ENCODE measurements at places on chromosomes 16 and 17.

- DNase-seq: no peak
These were observed 143.4 kb downstream of the VPS53 start for GRCh38 chr17:571224-571623.

DNA sequence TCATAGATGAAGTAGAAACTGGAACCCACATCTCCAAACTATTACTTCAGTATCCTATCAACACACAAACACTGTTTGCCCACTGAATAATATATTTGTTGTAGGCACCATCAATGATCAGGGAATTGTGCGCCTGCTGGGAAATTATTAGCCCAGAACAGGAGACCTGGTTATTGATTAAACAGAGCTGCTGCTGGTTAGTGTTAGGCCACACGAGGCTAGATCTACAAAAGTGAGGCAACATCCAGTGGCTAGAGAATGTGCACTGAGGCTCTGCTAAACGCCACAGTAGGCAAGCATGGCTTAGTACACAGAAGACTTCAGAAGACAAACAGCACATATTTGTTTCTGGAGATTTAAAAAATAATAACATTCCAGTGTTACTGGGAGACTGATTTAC, 11.0 kb downstream of the ABHD15 start:
- no peak for DNase-seq

- no peak for DNase-seq
These were observed 19.5 kb downstream of the C16orf90 start for GRCh38 chr16:3475604-3476375.

GRCh38 chr17:41631025-41631897, 6.9 kb upstream of the KRT17 start:
- DNase-seq: no peak

DNA sequence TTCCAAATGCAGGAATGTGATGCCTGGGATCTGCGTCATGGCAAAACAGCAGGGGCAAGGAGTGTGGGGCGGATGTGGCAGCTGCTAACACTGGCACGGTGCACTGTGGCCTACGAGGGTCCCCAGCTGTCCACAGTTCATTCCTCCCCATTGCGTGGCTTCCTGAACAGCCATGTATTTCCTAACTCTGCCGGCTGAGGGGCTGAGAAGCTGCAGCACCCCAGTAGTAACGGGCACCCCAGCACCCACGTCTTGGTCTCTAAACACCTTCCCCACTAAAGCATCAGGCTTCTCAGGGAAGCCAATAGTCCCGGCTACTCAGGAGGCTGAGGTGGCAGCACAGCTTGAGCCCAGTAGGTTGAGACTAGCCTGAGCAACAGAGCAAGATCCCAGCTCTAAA, 47.6 kb downstream of the LMF1 start:
- no peak for DNase-seq

DNA sequence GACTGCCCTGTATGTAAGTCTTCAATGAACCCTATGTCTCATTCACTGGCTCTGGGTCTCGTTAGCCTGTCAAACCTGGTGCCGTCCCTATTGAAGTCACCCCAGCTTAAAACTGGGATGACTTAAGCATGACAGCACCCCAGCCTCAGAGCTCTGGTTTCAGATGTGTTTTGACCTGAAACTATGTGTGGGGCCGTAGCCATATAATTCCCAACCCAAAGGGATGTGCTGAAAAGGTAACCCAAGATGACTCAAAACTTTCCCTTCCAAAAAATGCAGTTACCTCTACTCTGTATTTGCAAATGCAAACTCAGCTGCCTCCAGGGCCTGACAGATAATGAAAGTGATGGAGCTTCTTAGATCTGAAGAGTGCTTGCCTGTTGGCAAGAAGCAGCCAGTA, 478.3 kb upstream of the ERCC4 start:
- no peak for DNase-seq

DNA sequence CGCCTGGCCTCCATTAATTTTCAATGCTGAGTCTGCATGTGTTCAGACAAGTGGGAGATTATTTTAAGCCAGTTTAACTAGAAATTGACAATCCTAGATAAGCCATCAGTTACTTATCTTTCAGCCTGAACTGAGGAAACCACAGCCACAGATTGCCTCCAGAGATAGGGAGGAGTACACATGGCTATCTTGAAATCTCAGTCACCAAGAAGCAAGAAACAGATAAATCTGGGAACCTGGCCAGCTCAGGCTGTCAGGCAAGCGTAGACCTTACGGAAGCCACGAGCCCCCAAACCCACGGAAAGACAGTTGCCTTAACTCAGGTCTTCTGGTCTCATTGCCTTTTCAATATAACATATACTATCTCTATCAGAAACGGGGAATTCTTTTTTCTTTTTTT, 2.0 kb upstream of the GLG1 start:
- no peak for DNase-seq

DNA sequence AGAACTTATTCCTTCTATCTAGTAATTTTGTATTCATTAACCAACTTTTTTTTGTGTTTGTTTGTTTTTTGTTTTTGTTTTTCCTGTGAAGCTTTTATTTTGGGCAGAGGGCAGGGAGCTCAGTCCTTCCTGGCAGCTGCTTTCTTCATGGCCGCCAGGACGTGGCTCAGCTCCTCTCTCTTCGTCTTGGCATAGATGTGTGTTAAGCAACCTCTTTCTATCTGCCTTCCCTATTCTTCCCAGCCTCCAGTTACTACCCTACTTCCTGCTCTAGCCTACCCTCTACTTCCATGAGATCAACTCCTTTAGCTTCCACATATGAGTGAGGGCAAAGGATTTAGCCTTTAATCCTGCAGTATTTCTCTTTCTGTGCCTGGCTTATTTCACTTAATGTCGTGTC, 8.2 kb upstream of the BRD7 start:
- DNase-seq: no peak

GRCh38 chr16:50354082-50354481, 14.7 kb downstream of the BRD7 start:
- DNase-seq: no peak

GRCh38 chr17:36856903-36857381, 80.3 kb upstream of the LHX1 start:
- peak; percentile 31 for DNase-seq

- DNase-seq: peak; percentile 40
These were observed at the start of gene MED13 for GRCh38 chr17:62064791-62065563. TSS of gene MED13 (minus strand) at chr17:62065278. CDS start at chr17:62065205, 73 bp downstream.

DNA sequence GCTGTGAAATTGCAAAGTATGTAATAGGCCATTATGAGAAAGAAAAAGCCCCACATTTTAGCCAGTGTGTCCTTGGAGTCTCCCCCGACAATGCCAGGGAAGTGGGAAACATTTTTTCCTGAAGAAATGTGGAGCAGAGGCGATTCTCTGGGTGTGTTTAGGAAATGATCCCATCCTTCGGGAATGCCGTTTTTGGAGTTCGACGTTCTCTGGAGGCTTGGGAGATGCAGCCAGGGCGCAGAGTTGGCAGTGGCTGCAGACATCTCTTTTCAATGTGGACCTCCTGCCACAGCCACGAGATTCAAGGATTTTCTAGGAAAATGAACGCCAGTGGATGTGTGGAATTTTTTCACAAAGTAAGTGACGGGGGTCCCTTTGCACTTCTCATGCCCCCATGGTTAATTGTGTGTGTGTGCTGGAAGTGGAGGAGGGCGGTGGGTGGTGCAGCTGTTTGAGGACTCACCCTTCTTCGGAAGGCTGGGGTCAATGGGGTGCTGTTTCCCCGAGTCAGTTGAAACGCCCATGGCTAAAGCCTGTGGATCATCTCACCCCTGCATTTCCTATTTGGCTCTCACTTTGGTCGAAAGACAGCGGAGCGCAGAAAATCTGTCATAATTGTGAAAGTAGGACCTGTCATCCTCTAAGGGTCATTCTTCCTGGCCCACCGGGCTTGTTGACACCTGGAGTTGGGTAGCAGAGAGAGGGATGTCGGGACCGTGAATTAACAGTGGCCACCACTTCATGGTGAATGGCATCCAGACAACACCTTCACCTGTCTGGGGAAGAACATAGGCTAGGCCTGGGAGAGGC, 73.2 kb downstream of the CMIP start:
- DNase-seq: peak; percentile 57

- peak; percentile 77 for DNase-seq
These were observed 12.5 kb downstream of the SAMD14 start for GRCh38 chr17:50117202-50118051.

DNA sequence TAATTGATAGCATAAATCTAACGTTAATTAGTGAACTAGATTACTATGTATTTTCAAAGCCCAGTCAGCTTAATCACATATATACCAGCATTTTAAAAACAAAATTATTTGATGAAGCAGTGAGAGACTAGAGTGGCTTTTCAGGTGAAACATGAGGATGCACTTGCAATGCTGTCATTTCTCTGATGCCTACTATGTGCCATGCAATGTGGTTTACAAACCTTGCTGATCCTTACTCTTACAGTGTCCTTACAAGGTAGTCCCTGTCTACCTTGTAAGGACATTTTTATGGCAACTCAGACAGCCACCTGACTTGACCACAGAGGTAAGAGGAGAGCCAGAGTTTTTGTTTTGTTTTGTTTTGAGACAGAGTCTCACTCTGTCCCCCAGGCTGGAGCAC, 42.7 kb downstream of the CYB5B start:
- no peak for DNase-seq

DNA sequence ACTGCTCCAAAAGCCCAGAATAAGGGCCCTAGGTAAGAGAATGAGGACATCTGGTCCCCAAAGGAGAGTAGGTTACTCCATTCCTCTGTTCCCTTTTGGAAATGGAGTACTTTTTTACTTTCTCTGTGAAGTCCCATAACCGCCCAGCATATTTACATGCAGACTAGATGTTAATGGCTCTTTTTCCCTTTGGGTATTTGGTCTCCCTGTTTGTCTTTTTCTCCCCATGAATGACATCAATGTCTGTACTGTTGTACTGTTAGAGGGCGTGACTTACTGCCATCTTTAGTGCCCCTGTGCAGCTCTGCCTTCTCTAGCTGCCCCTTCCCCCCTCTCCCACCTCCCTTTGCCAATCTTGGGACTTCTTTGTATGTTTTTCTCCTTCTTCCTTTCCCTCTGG, 19.0 kb downstream of the GPR179 start:
- DNase-seq: no peak

DNA sequence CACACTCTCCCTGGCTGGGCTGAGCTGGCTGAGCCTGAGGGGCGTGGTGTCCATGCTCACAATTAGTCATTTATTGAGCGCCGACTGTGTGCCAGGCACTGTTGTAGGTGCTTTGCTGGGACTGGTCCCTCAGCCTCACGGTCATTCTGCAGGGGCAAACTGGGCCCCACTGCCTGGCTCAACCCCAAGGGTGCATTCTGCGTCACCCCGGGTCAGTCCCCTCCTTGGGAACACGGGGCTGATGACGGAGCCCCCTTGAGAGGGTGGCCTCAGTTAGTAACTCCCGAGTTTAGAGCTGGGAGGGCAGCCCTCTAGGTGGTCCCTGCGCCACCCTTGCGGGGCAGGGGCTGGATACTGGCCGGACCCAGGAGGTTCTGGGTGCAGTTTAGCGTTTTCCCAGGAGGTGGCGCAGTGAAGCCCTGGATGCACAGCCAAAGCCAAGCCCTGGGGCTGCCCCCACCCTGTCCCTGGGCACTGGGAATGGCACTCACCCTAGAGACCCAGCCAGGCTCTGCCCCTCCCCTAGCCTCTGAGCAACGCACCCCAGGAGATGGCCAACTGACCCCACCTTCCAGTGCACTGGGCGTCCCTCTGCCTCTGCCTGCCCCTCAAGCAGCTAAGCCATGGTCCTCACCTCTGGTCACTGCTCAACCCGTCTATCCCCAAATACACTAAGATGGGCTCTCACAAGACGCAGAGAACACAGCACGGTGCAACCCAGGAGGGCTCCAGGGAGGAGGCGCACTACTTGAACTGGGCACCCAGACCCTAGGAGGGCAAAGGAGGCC, 243.2 kb upstream of the GSE1 start:
- DNase-seq: peak; percentile 33

DNA sequence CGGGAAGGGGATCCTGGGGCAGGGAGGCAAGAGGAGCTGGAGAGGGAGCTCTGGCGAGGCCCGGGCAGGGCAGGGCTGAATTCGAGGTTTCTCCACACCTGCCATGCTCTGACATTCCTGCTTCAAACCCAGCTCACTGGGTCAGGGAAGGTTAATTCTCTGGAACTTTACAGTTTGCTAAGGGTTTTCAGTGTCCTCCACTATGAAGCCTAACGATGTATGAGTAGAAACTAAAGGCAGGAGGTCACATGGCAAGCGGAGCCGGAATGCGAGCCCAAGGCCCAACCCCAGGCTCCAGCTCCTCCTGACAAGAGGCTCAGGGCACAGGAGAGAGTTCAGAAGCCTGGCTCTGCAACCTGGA, 29.2 kb downstream of the DCAKD start:
- DNase-seq: no peak

DNA sequence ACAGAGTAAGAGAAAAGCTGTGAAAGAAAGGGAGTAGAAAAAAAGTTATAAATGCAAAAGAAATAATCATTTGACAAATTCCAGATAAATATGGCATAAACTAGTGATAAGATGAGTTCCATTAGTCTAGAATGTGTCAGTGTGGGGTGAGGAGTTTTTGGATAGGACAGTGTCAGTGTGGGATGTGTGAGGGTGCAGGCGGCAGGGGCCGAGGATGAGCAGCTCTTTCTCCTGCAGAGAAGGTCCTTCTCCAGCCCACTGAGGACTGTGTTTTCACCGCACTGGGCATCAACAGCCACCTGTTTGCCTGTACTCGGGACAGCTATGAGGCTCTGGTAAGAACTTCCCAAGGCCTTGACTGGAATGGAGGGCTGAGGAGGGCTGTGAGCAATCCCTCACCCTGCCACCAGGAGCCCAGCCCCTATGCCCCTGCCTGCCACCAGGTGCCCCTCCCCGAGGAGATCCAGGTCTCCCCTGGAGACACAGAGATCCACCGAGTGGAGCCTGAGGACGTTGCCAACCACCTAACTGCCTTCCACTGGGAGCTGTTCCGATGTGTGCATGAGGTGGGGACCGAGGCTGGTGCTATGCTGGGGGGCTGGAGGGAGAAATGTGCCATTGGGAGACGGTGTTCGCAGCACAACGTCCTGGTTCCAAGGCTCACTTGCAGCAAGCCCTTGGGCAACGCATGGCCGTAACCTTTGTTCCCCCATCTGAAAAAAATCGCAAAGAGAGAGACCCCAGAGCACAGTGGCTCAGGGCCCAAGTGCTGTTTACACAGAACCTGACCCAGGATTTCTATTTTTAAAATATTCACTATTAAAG, 13.1 kb downstream of the RAPGEFL1 start:
- DNase-seq: peak; percentile 33

DNA sequence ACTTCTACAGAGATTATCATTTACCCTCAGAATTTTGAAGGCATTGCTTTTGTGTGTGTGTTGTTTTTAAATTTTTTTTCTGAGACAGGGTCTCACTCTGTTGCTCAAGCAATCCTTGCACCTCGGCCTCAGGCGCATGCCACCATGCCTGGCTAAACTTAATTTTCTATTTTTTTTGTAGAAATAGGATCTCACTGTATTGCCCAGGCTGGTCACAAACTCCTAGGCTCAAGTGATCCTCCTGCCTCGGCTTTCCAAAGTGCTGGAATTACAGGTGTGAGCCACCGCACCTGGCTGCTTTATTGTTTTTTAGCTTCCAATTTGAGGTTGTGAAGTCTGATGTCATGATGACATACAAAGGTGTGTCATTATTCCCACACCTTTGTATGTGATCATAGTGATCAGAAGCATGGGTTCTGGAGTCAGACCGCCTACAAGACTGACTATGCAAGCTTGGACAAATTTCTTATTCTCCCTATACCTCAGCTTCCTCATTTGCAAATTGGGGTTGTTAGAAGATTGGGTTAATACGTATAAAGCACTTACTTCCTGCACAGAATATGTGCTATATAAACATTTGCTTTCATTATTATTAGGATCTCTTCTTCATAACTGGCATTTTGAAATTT, 5.8 kb downstream of the SEPHS2 start:
- no peak for DNase-seq

- peak; percentile 52 for DNase-seq
These were observed 32.6 kb downstream of the DCUN1D3 start for GRCh38 chr16:20867585-20867984.
